ENCODE measurements at places on chromosomes 6 and 20.

GRCh38 chr20:31707994-31708735 is 14.5 kb downstream of the BCL2L1 start:
- no peak for DNase-seq

DNA sequence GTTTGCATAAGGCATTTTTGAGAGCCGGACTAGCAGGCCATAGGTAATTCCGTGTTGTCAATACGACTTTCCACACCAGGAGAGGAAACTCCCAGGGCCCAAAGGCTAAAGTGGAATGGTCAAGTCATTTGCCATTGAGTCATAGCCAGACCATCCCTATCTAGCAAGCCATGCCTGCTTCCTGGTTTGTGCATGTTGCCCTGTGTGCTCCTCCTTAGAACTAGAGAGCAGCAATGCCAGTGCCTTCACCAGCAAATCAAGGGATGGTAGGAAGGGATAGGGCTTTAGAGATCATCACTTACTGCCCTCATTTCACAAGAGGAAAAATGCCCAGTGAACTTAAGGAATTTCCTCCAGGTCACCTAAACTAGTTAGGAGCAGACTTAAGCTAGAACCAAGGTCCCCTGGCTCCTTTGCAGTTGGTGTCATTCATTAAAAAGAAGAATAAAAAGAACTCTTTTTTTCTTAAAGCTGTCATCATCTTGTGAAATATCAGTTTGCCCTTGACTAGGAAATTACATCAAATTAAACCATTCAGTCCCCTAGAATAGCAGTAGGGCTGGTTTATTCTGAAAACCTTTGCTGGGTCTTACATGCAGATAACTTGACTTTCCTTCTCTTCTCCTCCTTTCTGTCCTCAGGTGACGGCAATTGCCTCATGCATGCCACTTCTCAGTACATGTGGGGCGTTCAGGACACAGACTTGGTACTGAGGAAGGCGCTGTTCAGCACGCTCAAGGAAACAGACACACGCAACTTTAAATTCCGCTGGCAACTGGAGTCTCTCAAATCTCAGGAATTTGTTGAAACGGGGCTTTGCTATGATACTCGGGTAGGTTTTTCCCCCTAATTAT is 7.4 kb downstream of the TNFAIP3 start:
- DNase-seq = no peak

- DNase-seq = no peak
Measured at GRCh38 chr6:155103816-155104366, 108.8 kb downstream of the TIAM2 start.

DNA sequence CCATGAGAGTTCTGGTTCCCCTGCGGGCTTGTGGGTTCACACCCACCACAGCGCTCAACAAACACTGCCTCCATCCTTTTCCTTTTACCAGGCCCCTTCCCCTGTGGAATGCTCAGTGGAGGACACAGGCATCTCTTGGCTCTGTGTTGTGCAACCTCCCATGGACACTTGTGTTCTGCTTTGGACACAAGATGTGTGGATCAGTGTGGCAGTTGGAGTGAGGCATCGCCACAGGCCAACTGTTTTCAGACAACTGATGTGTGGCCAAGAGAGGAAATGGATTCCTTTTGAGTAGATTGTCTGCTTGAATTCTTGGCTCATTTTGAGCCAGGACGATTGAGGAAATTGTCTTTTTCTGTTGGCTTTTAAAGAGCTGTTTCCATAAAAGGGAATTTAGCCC is 26.8 kb downstream of the CST8 start:
- DNase-seq = no peak

DNA sequence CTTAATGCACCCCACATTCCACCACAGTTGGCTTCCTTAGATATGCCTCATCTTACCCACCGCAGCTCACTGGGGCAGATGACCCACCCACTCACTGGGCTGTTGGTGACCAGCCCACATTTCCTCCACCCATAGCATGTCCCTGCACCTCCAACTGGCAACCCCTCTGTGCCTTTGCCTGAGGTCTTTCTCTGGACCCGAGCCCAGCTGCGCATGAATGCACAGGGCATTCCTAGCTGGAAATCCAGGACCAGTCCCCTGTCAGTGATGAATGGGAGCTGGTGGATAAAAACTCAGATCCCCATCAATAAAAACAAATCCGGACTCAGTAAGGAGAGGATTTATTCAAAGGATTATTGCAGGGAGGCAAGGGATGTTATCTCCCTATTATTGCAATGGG is 75.0 kb downstream of the ISM1 start:
- no peak for DNase-seq

- DNase-seq = no peak
Measured at GRCh38 chr6:111793711-111794111, 79.5 kb downstream of the FYN start.

DNA sequence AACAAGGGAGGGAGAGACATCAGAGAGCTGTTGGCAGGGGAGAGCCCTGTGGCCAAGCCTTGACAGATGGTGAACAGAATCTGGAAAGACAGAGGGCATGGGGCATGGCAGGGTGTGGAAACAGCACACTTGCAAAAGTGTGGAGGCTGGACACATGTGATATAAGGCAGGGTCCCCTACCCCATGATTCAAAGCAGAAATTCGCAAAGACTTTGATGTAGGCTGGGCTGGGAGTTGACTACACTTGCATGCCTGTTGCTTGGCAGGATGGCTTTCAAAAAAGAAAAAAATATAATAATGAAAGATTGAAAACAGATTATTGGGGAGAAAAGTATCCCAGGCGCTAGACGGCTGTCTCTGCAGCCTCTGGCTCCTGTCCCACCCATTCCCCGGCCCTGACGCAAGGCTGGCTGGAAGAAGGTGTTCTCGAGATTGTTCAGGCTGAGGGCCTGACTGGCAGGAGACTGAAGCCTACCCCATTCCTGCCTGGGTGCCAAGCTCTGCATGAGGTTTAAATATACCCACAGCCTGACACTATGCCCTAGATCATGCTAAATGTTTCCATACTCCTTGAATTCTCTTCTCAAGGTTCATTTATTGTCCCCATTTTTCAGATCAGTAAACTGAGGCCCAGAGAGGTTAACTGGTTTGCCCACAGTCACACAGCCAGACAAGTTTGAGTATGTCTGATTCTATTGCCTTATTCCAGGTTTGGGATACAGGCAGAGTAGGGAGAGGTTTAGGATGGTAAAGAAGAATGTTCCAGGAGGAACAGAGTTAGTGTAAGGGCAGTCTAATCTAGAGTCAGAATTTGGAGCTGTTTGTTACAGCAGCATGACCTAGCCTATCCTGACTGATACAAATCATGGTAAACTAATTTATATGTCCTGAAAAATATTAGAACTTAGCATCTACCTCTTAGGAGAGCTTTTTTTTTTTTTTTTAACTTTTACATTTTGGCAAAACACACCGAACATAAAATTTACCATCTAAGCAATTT is 23.4 kb upstream of the CCN5 start:
- no peak for DNase-seq

GRCh38 chr20:12044969-12045368 is 127.3 kb downstream of the BTBD3 start:
- DNase-seq = no peak

- no peak for DNase-seq
Measured at GRCh38 chr6:164195942-164196281, 781.4 kb downstream of the QKI start.

DNA sequence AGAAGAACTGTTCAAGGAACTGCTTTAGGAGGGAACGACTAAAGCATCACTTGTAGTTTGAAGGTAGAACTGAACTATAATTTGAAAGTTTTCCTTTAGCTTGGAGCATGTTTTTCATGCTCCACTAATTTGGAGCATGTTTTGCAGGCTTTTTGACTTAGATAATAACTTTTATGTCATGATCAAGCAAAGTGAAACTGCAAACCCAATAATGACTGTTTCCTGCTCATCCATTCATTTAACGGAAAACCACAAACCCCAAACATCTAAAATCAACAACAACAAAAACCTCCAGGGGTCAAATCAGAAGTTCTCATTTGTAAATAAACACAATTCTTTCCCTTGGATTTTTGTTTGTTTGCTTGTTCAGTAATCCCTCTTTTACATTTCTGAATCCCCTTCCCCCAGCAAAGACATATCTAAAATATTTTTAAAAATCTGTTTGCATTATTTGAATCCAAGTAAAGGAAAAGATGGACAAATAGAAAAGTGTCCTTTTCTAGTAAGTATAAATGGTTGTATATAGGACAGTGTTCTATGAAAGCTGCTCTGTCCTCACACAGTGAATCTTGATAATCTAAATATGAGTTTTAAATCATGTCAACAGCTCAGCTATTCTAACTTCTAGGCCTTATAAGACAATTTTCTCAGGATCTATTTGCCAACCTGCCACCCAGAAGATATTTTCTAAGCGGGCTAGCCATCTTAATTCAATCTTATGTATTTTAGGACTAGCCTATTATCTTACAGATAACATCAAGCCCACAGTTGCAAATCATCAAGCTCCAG is 2.6 kb downstream of the SIM1 start:
- no peak for DNase-seq

DNA sequence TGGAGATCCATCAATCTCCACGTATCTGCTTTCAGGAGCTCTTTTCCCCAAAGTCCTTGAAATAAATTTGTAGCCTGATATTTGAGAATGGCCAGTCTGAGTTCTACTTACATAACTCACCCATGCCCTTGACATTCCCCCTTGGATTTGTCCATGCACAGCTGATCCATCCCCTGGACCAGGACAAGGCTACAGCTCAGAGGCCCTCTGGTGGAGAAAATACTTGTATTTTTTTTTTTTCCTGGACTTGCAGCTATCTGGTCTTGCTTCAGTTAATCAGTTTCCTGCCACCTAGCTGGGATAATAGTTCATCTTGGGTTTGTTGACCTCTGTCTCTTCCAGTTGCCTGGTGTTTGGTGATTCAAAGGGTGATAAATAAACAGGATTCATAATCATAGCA is 467.6 kb downstream of the DHX35 start:
- DNase-seq = no peak

- no peak for DNase-seq
Measured at GRCh38 chr20:6959900-6960312, 192.4 kb downstream of the BMP2 start.

GRCh38 chr20:60030471-60030870 is 72.2 kb downstream of the CDH26 start:
- DNase-seq = no peak

GRCh38 chr6:119182216-119182803 is 103.8 kb upstream of the FAM184A start:
- no peak for DNase-seq
